ENCODE measurements at places on chromosomes 16 and 17.

DNA sequence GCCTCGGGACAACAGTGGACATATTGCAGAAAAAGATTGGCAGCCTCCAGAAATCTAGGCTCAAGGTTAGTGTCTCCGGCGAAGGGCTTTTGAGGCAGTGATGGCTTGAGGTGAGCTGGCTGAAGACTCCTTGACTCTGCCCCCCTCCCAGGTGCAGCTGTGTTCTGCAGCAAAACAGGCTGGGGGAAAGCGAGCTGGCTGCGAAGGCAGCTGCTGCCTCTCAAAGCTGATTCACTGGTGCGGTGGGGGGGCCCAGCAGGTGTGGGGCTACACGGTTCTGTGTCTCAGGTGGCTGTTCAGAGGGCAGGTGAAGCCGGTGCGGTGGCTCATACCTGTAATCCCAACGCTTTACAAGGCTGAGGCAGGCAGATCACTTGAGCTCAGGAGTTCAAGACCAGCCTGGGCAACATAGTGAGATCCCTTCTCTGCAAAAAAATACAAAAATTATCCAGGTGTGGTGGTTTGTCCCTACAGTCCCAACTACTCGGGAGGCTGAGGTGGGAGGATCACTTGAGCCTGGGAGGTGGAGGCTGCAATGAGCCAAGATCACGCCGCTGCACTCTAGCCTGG is 22.9 kb downstream of the C16orf96 start:
- DNase-seq: no peak

- no peak for DNase-seq
Measured at GRCh38 chr17:80443916-80444643, 29.1 kb downstream of the ENDOV start.

GRCh38 chr17:34820922-34821321 is 140.3 kb downstream of the CCT6B start:
- DNase-seq: no peak

- no peak for DNase-seq
Measured at GRCh38 chr17:35169835-35170363, 22.3 kb downstream of the UNC45B start.

- DNase-seq: no peak
Measured at GRCh38 chr17:1029922-1030644, 33.2 kb downstream of the TIMM22 start.
